ENCODE measurements at places on chromosomes 5 and 9.

DNA sequence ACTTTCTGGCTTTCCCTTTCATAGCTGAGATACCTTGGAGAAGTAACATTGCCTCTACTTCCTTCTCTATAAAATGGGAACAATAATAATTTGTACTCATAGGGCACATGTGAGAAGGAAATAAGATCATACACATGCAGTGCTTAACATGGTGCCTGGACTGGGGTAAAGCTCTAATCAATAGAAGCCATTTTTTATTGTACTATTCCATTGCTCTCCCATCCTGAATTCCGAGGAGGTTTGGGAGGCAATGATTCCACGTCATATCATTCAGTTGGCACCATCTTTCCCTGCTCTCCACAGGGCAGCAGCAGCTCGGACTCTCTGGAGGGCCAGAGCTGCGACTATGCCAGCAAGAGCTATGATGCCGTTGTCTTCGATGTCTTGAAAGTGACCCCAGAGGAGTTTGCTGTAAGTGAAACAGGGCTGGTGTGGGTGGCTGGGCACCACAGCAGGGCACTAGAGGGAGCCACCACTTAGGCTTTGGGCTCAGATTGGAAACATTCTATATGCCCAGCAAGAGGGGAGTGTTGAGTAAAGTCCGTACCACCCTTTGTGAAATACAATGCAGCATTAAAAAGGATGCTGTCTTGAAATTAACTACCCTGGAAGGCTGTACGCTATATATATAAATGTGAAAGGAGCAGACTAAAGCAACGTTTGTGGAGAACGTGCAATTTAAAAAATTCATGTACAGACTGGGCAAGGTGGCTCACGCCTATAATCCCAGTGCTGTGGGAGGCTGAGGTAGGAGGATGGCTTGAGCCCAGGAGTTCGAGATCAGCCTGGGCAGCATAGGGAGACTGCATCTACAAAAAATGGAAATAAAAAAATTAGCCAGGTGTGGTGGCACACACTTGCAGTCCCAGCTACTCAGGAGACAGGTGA, 51.2 kb downstream of the RALGPS1 start:
- DNase-seq: no peak

GRCh38 chr9:21982861-21983560, 11.2 kb downstream of the CDKN2A start:
- DNase-seq: no peak

DNA sequence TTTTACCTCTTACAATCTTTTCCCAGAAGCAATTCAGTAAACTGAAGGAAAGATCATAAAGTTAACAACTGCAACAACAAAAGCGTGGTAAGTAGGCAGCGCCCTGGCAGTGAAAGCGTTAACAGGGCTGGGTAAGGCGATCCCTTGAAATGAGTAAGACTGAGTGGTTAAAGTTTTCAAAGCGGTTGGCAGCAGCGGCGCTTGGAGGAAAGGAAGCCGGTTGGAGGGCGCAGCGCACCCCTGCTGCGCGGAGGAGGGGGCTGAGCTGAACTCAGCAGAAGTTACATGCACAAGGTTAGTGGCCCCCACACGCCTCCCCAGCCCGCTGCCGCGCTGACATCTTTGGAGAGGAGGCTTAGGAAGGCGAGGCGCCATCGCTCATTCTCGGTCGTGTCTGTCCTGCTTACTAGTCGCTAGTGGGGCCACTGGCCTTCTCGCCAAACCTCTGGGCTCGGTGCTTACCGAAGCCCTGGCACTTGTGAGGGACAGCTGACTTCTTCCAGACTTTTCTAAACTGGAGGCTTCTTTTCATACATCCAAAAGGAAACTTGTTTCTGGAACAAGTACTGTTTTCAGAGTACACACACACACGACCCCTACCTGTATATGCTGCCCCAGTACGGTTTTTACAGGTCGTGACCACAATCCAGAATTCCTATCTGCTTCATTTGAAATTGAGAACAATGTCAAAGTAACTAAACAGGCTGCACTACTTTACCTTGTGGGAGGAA, at the start of gene SH3RF2:
SH3RF2 (plus strand) TSS at position 178 of the 731 bp plus-strand sequence. CDS start 1,351 bp downstream, outside the sequence.
- no peak for DNase-seq

DNA sequence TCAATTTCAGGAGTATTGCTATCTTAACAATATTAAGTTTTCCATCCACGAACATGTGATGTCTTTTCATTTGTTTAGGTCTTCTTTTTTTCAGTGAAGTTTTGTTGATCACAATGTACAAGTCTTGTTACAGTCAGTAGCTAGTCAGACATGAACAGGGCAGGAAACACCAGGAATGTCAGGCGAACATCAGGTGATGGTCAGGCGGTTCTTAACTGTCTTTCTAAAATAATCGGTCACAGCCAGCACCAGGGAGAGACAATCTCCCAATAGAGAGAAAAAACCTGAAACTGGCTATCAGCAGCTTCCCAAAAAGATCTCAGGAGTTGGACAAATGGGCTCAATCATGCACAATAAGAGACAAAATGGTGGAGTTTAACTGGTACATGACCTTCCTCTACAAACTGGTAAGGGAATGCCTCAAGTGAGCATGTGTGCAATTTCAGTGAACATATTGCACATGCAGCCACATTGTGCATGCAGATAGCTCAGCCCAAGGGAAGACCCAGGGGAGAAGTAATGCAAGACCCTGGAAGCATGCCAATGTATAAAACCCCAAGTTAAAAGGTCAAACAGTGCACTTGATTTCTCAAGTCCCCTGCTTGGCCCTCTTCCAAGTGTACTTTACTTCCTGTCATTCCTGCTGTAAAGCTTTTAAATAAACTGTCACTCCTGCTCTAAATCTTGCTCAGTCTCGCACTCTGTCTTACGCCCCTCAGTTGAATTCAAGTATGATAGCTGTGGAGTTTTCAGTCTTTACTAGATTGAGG, 176.1 kb upstream of the RASEF start:
- DNase-seq: peak; percentile 89

GRCh38 chr5:163841-164240, 27.5 kb upstream of the LRRC14B start:
- no peak for DNase-seq

DNA sequence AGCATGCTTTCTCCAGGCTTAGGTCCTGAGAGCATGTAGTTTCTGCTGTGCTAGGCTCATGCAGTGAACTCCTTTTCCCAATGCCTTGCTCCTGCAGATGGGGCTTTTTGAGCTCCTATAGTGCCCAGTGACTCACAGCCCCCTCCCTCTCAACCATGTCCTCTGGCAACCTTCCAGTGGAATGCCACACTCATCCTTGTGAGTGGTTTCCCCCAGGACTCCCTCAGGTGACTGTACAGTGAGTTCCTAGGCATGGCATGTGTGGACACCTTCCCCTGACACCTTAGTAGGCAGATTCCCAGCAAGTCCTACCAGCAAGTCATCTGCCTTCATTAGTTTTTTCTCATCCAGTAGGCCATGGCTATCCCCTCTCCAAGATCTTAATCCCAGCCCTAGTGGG, 72.4 kb upstream of the CXCL14 start:
- no peak for DNase-seq

GRCh38 chr9:68577774-68578591, 37.3 kb upstream of the TMEM252 start:
- DNase-seq: no peak

GRCh38 chr9:93065135-93065720, 6.7 kb downstream of the SUSD3 start:
- DNase-seq: peak; percentile 27

DNA sequence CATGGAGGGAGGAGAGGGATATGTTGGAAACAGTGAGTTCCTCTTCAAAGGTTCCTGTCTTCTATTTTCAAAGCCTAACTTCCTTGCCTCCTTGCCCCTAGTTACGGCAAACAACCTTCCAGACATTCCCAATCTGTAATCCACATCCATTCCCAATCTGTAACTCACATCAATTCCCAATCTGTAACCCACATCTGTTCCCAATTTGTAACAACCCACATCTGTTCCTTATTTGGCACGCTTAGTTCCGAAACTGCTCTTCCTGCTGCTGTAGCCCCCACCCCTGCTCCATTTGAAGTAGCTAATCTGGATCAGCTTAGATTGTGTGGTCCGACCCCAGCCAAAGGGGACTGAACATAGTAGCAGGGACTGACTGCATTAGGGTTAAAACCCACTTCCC, 23.9 kb upstream of the IDNK start:
- no peak for DNase-seq

GRCh38 chr9:129185991-129186390, 7.9 kb upstream of the IER5L start:
- DNase-seq: no peak

GRCh38 chr9:114633438-114634089, 22.5 kb downstream of the TMEM268 start:
- DNase-seq: no peak

- no peak for DNase-seq
Measured at GRCh38 chr5:6551287-6551954, 81.4 kb downstream of the NSUN2 start.

DNA sequence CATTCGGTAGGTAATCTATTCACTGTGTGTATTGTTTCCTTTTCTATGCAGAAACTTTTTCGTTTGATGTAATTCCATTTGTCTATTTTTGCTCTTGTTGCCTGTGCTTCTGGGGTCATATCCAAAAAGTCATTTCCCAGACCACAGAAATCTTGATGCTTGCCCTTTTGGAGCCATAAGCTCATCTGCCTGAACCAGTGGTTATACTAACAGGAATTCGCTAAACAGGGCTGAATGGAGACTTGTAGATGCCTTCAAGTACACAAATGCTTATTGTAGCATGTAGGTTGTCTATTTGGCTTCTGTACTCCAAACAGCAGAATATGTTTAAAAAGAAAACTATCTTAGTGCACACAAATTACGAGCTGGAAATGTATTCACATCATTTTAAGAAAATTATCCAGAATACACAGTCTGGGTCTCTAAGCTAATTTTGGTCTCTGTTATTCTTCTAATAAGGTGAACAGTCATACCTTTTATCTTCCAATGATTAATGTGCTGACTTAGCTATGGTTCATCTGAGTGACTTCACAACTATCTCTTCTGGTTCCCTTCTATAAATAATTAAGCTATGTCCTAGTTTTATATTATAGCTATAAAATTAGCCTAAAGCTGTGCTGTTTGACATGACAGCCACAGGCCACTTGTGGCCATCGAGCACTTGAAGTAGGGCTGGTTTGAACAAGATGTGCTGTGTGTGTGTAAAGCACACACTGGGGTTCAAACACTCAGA, 87.6 kb downstream of the DAPK1 start:
- DNase-seq: no peak

GRCh38 chr9:99057665-99058625, 47.0 kb upstream of the TGFBR1 start:
- DNase-seq: peak; percentile 89

GRCh38 chr9:137739371-137740309, 120.8 kb downstream of the EHMT1 start:
- no peak for DNase-seq

DNA sequence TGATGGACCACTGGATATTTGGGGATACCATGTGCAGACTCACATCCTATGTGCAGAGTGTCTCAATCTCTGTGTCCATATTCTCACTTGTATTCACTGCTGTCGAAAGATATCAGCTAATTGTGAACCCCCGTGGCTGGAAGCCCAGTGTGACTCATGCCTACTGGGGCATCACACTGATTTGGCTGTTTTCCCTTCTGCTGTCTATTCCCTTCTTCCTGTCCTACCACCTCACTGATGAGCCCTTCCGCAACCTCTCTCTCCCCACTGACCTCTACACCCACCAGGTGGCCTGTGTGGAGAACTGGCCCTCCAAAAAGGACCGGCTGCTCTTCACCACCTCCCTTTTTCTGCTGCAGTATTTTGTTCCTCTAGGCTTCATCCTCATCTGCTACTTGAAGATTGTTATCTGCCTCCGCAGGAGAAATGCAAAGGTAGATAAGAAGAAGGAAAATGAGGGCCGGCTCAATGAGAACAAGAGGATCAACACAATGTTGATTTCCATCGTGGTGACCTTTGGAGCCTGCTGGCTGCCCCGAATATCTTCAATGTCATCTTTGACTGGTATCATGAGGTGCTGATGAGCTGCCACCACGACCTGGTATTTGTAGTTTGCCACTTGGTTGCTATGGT, 54.5 kb upstream of the HNRNPA0 start:
- no peak for DNase-seq

DNA sequence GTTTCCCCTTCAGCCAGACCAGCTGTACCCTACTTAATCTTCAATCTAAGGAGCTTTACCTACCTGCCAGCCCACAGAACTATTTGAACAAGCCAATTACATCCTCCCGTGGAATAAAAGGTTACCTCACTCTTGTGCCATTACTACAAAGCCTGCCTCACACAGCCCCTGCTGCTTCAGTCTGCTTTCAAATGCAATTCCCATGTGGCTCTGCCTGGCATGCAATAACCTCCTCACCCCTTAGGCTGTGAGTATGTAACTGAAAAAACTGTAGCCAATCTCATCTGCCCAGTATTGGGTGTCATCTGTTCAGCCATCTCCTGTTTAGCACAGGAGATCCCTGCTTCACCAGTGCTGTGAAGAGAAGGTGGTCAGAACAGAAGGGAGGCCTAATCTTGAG, 6.1 kb upstream of the GCNT1 start:
- DNase-seq: no peak

DNA sequence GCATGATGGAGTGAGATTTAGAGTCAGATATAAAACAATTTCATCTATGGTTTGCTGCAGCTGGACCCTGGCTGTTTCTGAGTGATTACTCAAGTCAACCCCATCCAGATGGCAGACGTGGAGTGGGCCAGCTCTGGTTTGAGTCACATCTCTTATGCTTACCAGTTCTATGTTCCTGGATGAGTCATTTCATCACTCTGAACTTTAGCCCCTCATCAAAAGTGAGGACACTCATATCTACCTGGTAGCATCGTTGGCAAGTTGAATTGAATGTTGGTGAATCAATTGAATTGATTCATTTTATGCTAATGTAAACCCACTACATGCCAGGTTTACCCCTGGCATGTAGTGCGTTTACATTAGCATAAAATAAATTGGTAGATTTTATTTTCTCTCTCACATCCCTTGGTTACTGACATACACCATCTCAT, 176.4 kb downstream of the FGF18 start:
- DNase-seq: no peak

DNA sequence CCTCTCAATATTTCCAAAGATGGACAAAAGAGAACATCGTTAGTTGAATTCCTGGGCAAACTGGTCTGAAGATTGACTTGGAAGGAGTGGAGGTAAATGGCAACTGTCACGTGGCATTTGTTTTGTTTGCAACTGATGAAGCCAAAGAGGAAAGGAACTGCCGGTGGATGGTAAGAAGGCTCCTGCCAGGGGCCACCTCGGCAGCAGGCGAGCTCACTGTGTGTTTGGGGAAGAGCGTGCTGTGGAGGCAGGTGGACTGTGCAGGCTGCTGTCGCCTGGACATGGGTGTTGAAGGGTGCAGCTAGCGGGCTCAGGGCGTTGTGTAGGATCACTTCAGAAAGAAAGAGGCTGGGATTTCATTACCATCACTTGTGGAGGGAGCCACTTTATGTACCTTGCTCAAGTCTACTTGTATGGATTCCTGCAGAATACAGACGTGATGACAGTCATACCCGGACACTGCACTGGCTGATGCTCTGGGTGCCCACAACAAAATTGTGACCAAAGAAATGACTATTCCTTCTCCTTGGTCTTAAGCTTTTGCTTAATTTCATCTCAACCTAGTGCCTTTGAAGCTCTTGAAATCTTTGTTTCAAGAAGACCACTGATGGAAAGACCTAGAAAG, 72.7 kb downstream of the MAP1B start:
- DNase-seq: no peak

Data from GF-D8 (cell line).